Naive thymus-derived CD4-positive, alpha-beta T cell (primary cell): ENCODE measurements at places on chromosomes 5 and 9. TPM values are rescaled to one million over a fixed set of nuclear protein-coding genes. Genes with fewer than 3 reads are reported as not detected.

DNA sequence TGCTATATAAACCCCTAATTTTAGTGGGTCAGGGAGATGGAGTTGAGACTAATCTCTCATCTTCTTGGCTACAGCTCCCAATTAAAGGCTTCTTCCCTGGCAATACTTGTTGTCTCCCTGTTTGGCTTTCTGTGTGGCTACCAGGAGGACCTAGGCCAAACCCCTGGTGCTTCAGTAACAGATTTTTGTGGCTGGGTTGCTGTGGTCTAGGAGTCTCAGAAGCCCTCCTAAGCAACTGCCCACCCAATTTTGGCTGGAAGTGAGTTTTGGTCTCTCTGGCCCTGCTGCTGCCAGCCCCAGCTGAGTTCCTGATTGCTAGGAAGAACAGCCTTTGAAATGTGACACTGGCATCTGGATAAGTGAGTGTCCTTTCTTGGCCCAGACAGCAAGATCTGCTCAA, 9.8 kb downstream of the RIGI start:
- no peak for DNase-seq

DNA sequence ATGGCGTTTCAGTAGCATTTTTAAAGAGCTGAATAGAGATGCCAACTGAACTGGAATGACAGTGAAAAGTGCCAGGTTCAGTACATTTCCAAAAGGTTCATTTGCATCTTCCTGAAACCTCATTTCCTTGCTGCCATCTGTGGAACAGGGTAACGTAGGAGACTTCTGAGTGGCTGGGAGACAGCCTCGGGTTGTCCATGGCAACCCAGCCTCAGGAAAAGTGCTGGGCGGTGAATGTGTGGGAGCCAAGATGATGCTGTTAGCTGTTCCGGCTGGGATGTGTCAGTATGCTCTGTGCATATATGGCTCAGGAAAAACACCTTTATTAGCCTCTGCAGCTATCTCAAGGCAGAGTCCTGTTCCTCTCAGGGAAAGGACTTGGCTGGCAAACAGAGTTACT, 87.5 kb downstream of the KLHL3 start:
- DNase-seq = no peak

DNA sequence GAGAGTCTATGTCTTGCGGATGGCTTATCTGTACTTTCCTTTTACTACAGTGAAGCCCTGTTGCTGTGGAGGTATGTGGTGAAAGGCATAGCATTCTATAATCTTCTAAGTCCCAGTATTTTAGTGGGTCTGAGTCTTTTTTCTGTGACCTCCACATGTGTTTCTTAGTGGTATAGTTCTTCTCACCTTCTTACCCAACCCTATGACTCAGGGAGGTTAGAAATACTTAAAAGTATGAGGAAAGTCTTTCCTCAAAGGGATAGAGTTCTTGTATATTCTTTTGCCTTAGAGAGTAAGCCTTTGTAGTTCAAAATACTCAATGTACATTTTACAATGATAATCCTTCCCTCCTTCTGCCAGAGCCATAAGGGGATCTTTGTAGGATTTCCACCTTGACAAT, 621.9 kb upstream of the CTNND2 start:
- no peak for DNase-seq

- no peak for DNase-seq
Observed at GRCh38 chr5:151504006-151504405, 56.6 kb downstream of the SLC36A1 start.

DNA sequence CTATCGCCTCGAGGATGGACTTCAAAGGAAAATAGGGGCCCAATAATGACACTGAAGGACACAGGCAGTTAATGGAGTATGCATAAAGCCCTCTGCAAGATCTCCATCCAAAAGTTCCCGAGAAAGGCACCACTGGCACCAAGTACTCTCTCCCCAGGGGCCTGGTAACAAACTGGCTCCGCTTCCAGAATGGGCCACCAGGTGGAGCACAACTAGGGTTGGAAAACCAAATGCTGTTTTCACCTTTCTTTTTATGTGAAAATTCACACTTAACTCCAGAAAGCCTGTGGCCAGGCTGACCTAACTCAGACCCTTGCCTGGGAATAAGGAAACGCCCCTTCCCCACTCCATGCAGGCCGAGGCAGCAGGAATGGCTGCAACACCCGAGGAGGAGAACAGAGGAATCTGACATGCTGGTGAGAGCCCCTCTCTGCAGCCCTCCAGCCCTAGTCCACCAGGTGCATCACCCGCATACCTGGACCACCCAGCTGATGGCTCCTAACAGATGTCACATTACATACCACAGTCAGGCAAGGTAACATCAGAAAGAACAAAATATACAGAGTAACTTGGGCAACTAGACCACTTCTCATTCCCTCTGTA, 42.8 kb downstream of the CAMSAP1 start:
- peak; percentile 70 for DNase-seq

GRCh38 chr5:128083033-128083810, at the start of gene SLC12A2:
TSS of gene SLC12A2 (plus strand) at chr5:128083766. CDS start at chr5:128083955, 189 bp downstream.
- DNase-seq = peak; percentile 85

DNA sequence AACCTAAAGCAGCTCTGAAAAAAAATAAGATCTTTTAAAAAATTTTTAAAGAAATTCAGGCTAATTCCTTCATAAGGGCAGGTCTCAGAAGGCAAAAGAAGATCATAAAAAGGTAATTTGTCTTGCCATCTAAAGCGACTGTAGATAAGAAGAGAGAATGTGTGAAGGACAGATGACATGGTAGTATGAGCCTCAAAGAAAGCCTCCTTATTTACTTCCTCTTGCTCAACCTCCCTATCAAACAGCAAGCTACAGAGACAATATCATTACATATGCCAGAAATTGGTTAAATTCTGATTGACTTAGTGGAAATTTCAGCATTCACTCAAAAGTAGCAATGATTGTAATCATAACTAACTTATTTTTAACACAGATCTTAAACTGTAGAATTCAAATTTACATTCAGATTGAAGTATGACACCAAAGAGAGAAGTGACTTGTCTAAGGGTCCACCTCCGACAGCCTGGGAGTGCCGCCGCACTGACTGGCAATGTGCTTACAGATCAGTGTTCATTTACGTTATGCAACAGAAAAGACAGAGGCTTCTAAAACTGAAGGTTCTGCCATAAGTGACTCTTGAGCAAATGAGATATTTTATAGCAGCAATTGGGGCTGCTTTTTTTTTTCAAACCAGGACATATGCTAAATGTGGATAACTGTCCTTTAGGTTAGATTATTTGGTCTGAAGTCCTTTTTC, 132.0 kb downstream of the CEMIP2 start:
- no peak for DNase-seq

- no peak for DNase-seq
Observed at GRCh38 chr9:15248621-15249020, 58.4 kb downstream of the TTC39B start.

- no peak for DNase-seq
Observed at GRCh38 chr5:31407921-31408693, 123.8 kb downstream of the DROSHA start.

- no peak for DNase-seq
Observed at GRCh38 chr9:137068539-137069507, 1.5 kb downstream of the SAPCD2 start.

DNA sequence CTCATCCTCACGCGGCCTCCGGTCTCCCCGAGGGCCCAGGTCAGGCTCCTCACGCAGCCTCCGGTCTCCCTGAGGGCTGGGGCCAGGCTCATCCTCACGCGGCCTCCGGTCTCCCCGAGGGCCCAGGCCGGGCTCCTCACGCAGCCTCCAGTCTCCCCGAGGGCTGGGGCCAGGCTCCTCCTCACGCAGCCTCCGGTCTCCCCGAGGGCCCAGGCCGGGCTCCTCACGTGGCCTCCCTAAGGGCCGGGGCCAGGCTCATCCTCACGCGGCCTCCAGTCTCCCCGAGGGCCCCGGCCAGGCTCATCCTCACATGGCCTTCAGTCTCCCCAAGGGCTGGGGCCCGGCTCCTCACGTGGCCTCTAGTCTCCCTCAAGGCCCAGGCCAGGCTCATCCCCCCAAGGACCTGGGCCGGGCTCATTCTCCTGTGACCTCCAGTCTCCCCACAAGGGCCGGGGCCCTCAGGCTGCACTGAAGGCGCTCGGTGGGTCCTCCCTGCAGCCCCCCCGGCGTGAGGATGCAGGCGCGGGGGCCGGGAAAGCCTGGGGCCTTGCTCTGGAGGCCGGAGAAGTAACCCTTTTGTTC, 51.2 kb upstream of the FCN2 start:
- no peak for DNase-seq

DNA sequence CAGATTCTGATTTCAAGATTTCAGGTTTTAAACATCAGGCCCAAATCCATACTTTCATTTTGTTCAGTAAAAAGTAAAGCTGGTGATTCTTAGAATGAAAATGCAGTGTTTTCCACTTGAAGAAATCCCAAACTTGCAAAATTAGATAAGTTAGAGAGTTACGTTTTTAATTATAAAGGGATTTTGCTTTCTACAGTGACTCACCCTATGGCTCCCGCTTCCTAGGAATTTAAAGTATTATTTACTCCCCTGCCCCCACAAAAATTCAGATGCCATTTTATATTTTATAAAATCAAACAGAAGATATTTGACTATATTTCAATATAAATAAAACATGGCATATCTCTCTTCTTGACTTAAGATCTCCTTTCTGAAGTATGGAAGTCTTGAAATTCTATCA, 402.9 kb downstream of the ZSWIM6 start:
- DNase-seq = no peak

DNA sequence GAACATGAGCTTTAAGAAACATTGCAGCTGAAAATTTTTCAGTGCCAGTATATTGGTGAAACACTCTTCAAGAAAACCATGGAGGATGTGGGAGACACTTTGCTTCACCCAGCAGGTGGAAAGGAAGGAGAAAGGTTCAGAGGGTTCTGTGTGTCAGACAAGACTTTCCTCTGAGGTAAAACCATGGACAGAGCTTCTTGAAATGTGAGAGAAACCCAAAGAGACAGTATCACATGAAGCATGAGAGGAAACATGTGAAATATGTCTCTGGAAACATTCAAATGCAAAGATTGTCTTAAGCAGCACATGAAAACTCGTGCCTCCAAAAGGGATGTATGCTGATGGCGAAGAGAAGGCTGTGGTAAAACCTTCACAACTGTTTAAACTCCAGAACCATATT, 368.9 kb upstream of the ST8SIA4 start:
- no peak for DNase-seq

- DNase-seq = peak; percentile 14
Observed at GRCh38 chr5:79512471-79513307, 1.2 kb downstream of the HOMER1 start.

- no peak for DNase-seq
Observed at GRCh38 chr5:172642486-172642885, 1.4 kb downstream of the NEURL1B start.

JADE2 gene
- total RNA-seq = 265 TPM

PCDHB11 gene
- not detected for total RNA-seq

CATSPER3 gene
- total RNA-seq = 0.53 TPM

ENTREP1 gene
- total RNA-seq = not detected

CKMT2 gene
- not detected for total RNA-seq

SLC34A3 gene
- total RNA-seq = 0.16 TPM

WDR31 gene
- total RNA-seq = 1.0 TPM

LRRC26 gene
- not detected in 2 replicates for total RNA-seq

SPINK7 gene
- not detected for total RNA-seq
